ENCODE measurements at places on chromosomes 2 and 18. TPM values are rescaled to one million over a fixed set of nuclear protein-coding genes. Genes with fewer than 3 reads are reported as not detected.

Gene KCNG2
- not detected for total RNA-seq

DNA sequence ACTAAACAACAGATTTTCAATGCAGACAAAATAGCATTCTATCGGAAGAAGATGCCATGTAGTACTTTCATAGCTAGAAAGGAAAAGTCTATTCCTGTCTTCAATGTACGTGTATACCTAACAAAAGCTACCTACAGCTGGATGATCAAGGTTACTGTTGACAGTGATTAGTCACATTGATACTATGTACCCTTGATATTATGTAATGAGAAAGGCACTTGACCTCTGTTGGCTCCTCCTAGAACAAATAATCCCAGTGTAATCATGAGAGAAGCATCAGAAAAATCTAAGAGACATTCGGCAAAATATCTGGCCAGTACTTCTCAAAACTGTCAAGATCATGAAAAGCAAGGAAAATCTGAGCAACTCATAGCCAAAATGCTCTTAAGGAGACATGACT lies 44.4 kb upstream of the LRRTM4 start:
- H3K36me3 ChIP-seq: no peaks in the 10 kb centered on the region
- peaks cover 11% of the 10 kb centered on the region for H3K4me1 ChIP-seq
- no peak overlapping the region for H3K4me3 ChIP-seq
- no peaks in the 10 kb centered on the region for H3K27me3 ChIP-seq
- DNase-seq: peak; percentile 8

DNA sequence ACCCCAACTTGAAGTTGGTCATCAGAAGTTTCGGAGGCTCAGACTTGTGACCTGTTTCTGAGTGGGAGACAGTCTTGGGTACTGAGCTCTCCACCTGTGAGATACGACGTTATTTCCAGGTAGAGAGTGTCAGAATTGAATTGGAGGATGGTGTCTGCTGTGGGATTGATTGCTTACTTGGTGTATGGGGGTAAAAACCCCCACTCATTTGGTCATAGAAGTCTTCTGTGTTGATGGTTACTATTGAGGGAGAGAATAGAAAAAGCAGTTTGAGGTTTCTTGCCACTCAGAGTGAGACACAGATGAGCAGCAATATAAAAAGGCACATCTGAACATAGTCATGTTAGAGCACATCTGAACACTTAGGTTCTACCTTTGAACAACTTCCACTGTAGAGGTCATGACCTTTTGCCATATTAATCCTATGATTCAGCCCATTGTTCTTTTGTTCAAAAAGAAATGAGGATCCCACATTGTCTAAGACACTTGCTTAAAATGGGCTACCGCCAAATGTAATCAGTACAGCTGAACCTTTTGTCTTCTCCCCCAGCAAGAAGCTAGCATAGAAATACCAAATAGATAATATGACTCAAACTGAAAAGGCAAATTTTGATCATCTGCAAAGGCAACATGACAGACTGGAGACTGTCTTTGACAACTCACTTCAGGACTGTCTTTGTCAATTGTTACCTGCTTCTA lies 73.3 kb downstream of the NAB1 start:
- no peaks in the 10 kb centered on the region for H3K27me3 ChIP-seq
- DNase-seq: no peak
- H3K4me1 ChIP-seq: peaks cover 7% of the 10 kb centered on the region
- H3K27ac ChIP-seq: no peak overlapping the region
- no peak overlapping the region for H3K4me3 ChIP-seq

DNA sequence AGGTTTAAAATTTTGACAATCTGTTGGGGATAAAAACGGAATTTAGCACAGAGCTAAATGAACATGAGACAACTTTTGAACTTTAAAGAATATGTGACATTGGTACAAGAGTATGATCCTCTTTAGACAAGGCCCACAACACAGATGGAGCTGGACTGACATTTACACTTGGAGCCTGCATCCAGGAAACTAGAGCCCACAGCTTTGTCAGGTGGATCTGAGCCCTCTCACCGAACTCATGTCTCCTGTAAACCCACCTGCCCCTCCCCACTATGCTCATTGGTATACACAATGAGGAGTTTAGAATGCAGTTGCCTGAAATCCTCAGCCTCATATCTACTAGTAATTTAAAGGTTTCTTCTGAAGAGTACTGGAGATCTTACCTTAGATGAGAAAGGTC lies 22.1 kb upstream of the ACAA2 start:
- H3K36me3 ChIP-seq: no peaks in the 10 kb centered on the region
- peaks cover 40% of the 10 kb centered on the region for H3K4me1 ChIP-seq
- no peak overlapping the region for H3K4me3 ChIP-seq

Gene GNLY
- total RNA-seq: not detected

DNA sequence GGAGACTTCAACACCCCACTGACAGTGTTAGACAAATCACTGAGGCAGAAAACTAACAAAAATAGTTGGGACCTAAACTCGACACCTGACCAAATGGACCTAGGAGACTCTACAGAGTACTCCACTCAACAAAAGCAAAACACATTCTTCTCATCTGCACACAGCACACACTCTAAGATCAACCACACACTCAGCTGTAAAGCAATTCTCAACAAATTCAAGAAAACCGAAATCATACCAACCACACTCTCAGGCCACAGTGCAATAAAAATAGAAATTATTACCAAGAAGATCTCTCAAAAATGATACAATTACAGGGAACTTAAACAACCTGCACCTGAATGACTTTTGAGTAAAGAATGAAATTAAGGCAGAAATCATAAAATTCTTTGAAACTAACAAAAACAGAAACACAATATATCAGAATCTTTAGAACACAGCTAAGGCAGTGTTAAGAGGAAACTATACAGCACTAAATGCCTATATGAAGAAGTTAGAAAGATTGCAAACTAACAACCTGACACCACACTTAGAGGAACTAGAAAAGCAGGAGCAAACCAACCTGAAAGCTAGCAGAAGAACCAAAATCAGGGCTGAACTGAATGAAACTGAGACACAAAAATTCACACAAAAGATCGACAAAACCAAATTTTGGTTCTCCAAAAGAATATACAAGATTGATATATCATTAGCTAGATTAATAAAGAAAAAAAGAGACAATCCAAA lies 46.3 kb downstream of the RTTN start:
- H3K27ac ChIP-seq: no peak overlapping the region
- no peak overlapping the region for H3K4me3 ChIP-seq
- no peaks in the 10 kb centered on the region for H3K27me3 ChIP-seq
- H3K36me3 ChIP-seq: peaks cover 2% of the 10 kb centered on the region
- H3K4me1 ChIP-seq: no peaks in the 10 kb centered on the region
- DNase-seq: no peak

Gene CTLA4
- not detected for total RNA-seq

Gene THAP4
- 43.2 TPM for total RNA-seq

- no peak overlapping the region for H3K4me3 ChIP-seq
- DNase-seq: no peak
- no peaks in the 10 kb centered on the region for H3K27me3 ChIP-seq
- no peaks in the 10 kb centered on the region for H3K4me1 ChIP-seq
- no peaks in the 10 kb centered on the region for H3K36me3 ChIP-seq
These were observed 47.3 kb upstream of the SNTG2 start for GRCh38 chr2:903223-903900.

Gene IL1RL2
- not detected for total RNA-seq

Gene DYTN
- not detected for total RNA-seq
